ENCODE measurements at places on chromosomes 13 and 19.

GRCh38 chr13:111414341-111414740 is 93.9 kb downstream of the TEX29 start:
- no peak for DNase-seq

- no peak for DNase-seq
These were observed 119.3 kb downstream of the COL4A1 start for GRCh38 chr13:110187641-110188161.

DNA sequence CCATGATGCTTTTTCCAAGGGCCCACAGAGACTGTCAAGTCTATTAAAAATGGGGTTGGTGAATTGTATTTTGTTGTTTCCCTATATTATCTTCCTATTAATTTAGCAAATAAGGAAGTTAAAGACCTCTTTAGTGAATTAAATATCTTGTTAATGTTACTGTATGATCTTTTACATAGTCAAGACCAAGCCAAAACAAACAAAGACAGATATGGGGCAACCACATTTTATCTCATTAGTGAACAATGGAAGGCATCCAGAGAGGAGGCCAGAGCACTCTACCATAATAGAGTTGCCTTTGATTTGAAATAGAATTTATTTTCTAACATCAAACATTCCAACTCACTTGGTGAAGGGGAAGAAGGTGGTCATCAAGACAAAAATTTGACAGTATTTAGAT is 169.4 kb downstream of the B3GLCT start:
- no peak for DNase-seq

DNA sequence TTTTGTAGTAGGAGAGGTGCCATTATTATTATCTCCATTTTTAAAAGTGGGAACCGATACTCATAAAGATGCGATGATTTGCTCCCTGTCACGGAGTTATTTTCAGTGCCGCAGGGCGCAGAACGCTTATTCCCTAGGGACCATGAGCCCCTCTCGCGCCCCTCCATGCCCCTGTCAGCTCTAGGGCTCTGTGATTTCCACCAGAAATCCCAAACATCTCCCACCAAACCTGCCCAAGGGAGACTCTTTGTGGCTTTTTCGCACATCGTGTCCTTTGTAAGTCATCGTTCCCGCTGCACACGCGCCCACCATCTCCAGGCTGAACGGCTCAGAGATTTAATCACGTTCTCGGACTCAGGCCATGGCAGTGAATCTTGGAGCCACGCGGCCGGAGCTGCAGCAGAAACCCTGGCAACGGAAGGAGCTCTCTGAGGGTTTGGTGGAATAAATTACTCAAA is 105.1 kb downstream of the DNAJC15 start:
- DNase-seq = no peak

DNA sequence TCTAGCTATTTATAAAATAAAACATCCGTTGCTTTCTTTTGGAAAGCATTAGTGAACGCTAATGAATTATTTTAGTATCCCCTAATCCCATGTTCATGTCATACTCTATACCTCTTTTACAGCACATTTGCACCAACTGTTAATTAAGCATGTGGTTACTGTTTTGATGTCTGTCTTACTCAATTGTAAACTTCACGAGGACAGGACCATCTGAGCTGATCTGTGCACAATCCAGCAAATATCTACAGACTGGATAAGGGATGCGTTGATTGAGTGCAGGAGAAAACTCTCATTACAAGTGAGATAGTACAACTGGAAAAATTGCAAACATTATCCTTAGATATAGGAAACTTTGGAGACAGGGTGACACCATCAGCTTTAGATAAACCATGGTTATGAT is 201.1 kb downstream of the PCDH20 start:
- DNase-seq = no peak

GRCh38 chr13:71260246-71260645 is 606.8 kb downstream of the DACH1 start:
- DNase-seq = no peak

- DNase-seq = no peak
These were observed 327.9 kb downstream of the GPC6 start for GRCh38 chr13:93554514-93554913.

DNA sequence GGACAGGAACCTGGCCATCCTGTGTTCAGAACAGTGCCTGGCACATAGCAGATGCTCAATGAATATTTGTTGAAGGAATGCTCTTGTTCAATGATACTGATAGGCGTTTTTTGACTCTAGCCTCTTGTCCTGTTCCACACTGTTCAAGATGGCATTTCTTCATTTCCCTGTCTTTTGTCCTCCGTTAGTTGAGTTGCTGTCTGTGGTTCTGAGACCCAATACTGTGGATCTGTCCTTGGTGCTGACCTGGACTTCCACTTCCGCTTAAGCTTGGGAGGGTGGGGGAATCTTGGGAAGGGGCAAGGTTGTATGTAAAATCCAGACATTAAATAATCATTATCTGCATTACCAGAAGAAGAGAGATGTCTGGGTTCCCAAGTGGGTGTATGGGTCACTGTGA is 8.3 kb upstream of the KCNN4 start:
- peak; percentile 26 for DNase-seq

- no peak for DNase-seq
These were observed 640 bp upstream of the ZNF544 start for GRCh38 chr19:58227964-58228584.

- no peak for DNase-seq
These were observed 328 bp downstream of the CYP4F12 start for GRCh38 chr19:15673176-15673654.

GRCh38 chr19:49592486-49593232 is 1.7 kb downstream of the PRR12 start:
- DNase-seq = peak; percentile 32

GRCh38 chr13:18212873-18213272 is 968.8 kb downstream of the TUBA3C start:
- peak; percentile 33 for DNase-seq

DNA sequence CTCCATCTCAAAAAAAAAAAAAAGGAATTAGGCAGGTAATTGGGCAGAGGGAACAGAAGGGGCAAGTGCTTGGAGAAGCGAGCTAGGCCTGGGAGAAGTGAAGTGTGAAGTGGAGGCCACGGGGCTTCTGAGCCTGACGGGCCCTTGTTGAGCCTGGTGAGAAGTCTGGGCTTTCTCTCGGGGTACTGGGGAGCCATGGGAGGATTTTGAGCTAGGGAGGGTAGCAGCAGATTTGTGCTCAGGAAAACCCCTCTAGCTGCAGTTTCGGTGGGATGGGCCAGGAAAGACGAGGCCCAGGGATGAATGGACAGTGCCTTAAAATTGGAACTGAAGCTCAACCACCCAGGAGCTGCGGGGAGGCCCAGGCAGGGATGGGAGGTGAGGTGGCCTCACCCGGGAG is 8.0 kb downstream of the POLR1G start:
- no peak for DNase-seq

GRCh38 chr13:88068975-88069374 is 397.8 kb downstream of the SLITRK5 start:
- peak; percentile 33 for DNase-seq

- no peak for DNase-seq
These were observed 85.7 kb downstream of the NUFIP1 start for GRCh38 chr13:44903574-44903985.

DNA sequence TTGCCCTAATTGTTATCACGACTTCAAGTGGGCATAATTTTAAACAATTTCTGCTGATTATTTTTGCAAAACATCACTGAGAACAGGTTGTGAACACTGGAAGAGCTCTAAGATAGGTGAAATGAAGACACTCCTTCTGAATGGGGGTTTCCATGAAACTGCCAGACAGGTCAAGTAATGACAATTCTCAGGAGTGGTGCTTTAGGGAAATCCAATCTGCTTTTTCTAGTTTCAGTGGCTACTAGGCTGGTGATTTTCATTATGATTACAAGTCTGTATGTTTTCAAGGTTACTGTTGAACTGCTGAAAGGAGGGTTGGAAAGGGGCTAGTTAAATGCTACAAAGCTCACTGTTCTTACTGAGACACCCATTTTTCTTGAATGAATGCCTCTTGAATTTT is 1724.2 kb downstream of the PCDH9 start:
- DNase-seq = no peak

- DNase-seq = no peak
These were observed 62.9 kb downstream of the GGACT start for GRCh38 chr13:100525453-100526317.

DNA sequence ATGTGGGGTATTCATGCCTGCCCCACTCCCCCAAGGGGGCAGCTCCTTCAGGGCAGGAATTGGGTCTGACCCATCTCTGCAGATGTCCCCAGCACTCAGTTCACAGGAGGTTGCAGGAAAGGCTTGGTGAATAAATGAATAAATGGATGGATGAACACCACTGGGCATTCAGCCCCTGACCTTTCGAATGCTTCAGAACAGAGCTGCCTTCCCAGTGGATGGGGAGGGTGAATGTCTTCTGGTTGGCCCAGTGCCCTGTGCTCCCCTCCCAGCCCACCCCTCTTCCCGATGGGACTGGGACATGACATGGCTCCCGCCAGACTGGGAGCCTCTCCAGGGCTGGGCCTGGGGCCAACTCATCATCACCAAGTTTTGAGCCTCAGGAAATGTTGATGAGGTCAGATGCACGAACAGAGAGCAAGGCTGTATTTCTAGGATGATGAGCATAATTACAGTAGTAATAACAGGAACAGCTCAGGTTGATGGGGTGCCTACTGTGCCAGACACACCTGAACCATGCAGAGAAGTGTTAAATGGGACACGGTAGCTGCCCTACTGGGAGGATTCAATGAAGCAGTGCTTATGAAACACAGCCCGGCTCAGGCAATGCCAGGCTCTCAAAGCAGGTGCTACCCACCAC is 25.7 kb downstream of the VRK3 start:
- DNase-seq = no peak

- DNase-seq = no peak
These were observed 1.8 kb downstream of the KATNAL1 start for GRCh38 chr13:30305456-30305970.

GRCh38 chr13:94914895-94915294 is 202.6 kb upstream of the SOX21 start:
- peak; percentile 3 for DNase-seq

GRCh38 chr19:50994129-50994528 is 7.3 kb downstream of the KLK8 start:
- no peak for DNase-seq

DNA sequence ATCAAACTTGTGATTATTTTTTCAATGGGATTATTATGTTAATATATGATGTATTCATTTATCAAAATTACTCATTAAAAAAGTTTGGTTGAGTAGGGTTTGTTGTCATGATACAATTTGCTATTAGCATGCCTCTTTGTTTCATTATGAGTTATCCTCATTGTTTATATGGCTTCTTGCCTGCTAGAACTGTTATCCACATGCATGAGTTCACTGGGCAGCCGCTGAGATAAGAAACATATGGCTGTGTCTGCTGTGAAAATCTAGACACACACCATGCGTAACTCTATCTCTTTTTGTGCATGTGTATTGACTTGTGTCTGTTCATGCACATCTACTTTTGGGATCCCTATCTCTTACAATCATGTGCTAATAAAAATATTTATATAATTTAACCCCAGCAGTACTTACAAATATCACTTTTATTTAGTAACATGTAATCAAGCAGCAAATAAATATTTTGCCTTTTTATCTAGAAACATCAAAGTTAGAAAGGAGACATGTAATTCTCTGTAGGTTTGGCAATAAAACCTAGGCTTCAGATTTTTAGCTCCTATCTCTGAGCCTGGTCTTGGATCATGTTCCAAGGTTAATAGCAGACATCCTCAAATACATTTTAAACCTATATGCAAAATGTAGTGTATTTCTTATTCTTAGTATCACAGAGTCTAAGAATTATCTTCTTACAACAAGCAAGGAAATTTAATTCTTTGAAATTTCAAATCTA is 11.2 kb upstream of the KLF12 start:
- no peak for DNase-seq

DNA sequence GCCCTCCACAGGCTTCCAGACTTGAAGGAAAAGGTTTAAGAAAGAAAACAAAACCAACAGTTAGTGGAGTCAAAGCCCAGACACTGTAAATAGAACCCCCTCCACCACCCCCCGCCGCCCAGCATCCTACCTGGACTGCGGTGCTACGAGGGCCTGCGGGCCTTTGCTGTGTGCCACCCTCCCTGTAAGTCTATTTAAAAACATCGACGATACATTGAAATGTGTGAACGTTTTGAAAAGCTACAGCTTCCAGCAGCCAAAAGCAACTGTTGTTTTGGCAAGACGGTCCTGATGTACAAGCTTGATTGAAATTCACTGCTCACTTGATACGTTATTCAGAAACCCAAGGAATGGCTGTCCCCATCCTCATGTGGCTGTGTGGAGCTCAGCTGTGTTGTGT is 6.3 kb upstream of the GARIN5A start:
- DNase-seq = no peak

DNA sequence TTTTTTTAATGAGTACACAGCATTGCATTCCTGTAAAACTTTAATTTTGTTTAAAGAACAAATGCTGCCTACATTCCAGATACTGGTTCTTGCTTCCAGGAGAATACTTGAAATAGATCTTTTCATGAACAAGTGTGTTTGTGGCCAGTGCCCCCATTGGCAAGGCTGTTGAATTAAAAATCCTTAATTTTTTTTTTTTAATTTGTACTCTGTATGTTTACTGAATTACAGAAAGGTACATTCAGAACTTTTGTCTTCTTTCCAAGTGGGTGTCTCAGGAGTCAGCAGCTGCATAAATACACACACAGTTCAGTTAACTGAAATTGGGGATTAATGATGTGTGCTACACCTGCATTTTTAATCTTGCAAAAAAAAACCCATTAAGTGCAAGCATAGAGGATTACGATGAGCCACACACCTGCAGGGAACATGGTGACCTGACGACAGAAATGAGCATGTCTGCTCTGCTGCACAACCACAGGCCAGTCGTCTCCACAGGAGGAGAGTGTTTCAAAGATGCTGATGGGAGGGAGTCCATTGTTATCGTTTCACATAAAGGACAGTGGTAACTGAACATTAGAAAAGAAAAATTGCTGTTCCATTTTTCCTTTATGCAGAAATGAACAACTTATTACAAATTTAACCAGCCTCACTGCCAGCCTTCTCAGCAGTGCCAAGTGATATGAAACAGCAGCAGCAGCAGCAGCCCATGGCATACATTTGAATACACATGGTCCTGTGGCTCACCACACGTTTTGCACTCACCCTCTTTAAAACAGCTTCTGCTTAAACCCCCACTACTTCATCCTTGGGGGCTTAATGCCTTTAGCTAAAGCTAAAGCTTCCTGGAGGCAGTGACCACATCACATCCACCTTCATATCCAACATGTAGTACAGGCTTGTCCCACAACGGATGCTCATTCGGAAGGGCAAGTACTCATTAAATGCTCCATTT is 72.3 kb upstream of the RFC3 start:
- no peak for DNase-seq

DNA sequence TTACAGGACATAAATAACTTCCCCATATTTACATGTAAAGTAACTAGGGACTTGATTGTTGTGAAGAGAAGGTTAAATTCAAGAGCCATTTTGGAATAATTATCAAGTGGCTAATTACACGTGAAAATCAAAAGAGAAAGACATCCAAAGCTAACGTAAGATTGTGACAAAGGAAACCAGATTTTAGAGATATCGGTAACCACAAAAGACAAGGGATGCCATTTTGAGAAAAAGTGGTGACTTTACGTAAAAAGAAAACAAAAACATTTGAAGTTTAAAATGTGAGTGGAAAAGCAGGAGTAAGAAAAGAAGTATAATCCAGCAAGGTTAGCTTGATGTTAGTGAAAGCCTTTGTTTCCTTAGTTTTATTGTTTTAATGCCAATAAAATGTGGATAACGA is 10.9 kb upstream of the VWA8 start:
- DNase-seq = no peak
